ENCODE measurements at places on chromosomes 2 and 18.

DNA sequence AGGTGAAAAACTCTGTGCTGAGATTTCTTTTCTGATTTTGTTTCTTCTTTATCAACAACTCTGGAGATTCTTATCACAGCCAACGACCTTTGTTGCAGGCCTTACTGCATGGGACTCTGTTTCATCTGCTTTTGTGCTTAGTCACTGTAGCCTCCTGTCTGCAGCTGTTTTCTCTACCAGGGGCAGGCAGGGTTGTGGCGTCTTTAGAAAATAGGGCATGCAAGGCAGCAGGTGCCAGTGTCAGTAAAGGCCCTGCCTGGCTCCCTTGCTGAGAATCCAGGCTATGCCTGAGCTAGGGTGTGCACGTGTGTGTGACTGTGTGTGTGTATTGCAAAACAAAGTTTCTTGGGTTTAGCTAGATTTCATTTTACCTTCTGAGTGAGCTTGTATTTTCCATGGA, 14.6 kb upstream of the SLC9A2 start:
- no peak for DNase-seq

GRCh38 chr18:28382215-28382879, 205.4 kb upstream of the CDH2 start:
- no peak for DNase-seq

DNA sequence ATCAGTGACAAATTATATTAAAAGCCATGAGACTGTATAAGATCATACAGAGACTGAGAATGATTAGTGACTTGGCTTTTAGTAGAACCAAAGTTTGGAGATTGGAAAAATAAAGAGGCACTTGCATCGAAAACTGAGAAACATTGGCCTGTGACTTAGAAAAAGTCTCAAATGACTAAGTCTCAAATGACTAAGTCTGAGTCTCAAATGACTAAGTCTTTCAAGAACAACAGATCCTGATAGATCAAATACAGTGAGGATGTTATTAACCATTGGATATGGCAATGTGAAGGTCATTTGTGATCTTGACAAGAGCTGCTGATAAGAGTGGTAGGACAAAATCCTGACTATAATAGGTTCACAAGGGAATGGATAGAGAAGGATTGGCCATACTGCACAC, 135.5 kb upstream of the FANCL start:
- DNase-seq: no peak

- DNase-seq: no peak
Measured at GRCh38 chr2:226813148-226813701, 13.6 kb upstream of the IRS1 start.

DNA sequence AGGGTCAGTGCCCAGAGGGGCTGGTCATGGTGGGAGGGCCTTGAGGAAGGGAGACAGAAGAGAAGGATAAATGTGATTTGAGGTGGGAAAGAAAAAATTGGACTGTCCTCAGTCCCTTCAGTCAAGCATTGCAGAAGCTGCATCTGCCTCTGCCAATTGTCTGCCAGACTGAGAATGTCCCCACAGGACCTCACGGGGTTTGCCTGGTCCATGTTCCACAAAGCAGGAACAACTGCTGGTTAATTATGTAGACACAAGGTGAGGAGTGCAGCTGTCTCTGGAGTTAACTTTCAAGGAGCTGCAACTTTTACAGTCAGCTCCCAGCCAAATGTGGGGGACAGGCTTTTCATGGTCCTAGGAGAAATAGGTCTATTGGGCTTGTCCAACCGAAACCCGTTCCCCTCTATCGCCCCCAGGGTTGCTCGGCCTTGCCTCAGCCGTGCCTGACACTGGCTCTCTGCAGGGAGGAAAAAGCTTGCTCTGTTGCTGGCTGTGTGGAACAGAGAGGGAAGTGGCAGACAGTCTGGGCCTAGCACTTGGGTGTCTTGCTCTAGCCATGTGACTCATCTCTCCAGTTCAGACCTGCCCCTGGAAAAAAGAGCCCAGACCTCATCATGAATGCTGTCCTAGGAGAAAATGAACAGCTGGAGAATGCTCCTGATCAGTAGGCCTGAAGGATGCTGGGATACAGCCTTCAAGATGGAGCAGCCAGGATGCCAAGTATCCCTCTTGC, 31.1 kb upstream of the PAX8 start:
- no peak for DNase-seq

Data from stimulated activated CD4-positive, alpha-beta T cell treated with anti-CD3 and anti-CD28 coated beads, Interleukin-15, amount 100 ng/mL, for 1 hour (primary cell).